ENCODE measurements at places on chromosomes 7 and 10. TPM values are rescaled to one million over a fixed set of nuclear protein-coding genes. Genes with fewer than 3 reads are reported as not detected.

Gene CFAP46
- 4.6 TPM for total RNA-seq

Gene CHAT
- not detected for total RNA-seq

Gene HOXA10
- total RNA-seq = 98.8 TPM

Gene RET
- 16.9 TPM for total RNA-seq

Gene C7orf33
- not detected for total RNA-seq

Gene PNLIPRP3
- not detected for total RNA-seq

Gene NEUROD6
- total RNA-seq = not detected

Gene KCNMA1
- 8.3 TPM for total RNA-seq

Gene RHBDD2
- total RNA-seq = 31.4 TPM

Data from metanephros (tissue), 2 donors.